Stimulated activated CD4-positive, alpha-beta T cell treated with anti-CD3 and anti-CD28 coated beads, TNF-alpha, amount 100 ng/mL, for 48 hours (primary cell): ENCODE measurements at places on chromosomes 2 and 18.

- no peak for DNase-seq
These were observed 9.0 kb upstream of the ONECUT2 start for GRCh38 chr18:57426187-57426586.

GRCh38 chr18:6374935-6375529, 39.7 kb downstream of the L3MBTL4 start:
- no peak for DNase-seq

DNA sequence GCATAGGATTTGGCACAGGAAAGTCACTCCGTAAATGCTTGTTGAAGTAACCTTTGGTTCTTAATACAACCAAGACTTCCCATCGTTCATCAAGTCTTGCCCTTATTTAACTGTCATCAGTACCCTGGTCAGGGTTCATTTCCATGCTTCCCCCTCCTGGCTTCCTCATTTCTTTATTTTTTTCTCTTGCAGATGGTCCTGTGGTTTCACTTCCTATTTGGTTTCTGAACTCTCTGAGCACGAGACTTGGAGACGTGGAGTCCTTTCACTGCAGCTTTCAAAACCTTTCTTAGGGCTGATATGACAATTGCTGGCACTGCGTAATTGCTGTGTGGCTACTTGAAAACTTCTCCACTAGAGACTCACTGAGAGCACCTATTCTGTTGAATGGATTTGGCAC, 59.9 kb upstream of the PID1 start:
- DNase-seq, result no peak

- DNase-seq, result no peak
These were observed 106.1 kb downstream of the COLEC12 start for GRCh38 chr18:394262-394986.

DNA sequence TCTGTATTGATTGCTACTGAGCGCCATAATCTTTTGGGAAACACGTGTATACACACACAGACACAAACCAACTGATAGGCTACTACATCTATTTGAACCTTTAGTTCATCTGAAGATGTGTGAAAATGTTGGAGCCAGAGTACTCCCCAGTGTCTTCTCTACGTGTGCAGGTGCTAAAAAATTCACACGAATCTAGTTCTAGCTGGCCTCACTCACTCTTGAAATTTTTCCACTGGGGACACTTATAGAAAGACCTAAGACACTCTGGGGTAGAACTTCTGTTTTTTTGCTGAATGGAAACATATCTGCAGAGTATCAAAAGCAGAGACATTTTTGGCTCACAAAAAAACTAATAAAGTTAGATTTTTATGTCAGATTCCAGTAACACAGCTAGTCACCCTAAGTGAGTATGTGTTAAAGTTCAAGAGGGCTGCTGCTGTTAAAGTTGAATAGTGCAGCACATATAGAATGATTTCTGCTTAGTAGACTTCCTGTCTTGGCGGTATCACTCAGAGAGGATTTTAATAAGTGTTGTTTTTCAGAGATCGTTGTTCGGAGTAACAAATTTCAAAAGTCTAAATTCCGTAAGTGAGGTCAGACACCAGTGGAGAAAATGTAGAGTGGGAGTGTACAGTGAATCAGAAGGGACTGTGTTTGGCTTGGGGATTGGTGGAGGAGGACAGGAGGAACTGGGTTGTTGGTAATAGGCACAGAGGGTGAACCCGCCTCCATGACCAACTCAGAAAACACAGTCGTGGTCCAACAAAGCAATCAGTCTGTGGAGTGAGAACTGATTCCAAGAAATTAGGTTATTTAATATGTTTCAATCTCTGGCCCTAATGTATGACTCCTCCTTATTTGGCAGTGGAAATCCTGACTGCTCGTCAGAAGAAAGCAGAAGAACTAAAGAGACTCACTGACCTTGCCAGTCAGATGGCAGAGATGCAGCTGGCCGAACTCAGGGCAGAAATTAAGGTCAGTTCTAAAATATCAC, 43.1 kb downstream of the KCTD18 start:
- no peak for DNase-seq

DNA sequence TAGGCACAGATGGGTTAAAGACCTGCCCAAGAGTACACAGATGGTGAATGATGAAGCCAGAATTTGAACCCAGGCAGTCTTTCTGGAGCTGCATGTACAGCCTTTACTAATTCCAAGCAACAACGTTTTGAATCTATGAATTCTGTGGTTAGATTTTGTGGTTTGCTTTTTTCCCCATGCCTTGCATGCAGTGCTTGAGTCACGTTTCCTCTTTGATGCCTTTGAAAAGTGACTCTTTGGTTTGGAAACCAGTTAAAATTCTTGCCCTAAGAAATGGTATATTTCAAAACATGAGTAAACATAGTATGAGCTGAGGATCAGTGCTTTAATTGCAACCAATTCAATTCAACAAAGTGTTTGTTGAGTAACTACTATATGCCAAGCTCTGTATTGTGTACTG, 48.2 kb upstream of the PPM1B start:
- peak; percentile 11 for DNase-seq

- no peak for DNase-seq
These were observed 10.2 kb upstream of the GTF2A1L start for GRCh38 chr2:48607307-48608014.
